GM12892 (cell line): ENCODE measurements at places on chromosomes 6 and 20.

DNA sequence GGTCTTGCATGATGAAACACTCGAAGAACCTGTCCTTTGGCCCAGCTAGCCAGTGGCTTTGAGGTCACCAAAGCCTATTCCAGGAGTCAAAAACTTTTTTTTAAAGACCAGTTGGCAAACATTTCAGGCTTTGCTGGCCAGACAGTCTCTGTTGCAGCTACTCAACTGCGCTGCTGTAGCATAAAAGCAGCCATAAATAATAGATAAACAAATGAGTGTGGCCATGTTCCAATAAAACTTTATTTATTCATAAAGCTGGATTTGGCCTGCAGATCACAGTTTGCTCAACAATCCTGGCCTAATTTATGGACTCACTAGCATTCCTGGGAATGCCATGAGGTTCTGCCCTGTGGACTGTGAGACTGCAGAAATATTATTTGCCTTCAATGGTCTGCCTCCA lies 68.8 kb upstream of the LTV1 start:
- DNase-seq = no peak

DNA sequence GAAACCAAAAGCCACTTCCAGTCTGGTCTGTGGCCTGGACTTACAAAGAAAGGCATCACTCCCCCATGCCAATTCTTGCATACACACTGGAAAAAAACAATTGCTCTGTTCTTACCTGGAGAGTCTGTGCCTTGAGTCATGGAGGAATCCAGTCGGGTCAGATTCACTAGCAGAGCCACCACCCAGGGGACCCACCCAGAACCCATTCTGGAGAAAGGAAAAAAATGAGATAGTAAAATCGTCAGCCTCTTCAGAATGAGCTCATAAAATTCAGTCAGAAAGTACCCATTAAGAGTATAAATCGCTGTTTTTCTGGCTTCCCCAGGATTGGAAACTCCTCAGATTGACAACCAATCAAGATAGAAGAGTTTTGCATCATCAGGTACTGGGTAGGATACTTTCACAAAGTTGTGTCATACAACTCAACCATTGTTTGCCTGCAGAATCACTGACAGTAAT lies at the start of gene HLA-DOB:
HLA-DOB (minus strand) TSS at position 257 of the 459 bp plus-strand sequence; CDS start at position 206, 51 bp downstream.
- DNase-seq = no peak

DNA sequence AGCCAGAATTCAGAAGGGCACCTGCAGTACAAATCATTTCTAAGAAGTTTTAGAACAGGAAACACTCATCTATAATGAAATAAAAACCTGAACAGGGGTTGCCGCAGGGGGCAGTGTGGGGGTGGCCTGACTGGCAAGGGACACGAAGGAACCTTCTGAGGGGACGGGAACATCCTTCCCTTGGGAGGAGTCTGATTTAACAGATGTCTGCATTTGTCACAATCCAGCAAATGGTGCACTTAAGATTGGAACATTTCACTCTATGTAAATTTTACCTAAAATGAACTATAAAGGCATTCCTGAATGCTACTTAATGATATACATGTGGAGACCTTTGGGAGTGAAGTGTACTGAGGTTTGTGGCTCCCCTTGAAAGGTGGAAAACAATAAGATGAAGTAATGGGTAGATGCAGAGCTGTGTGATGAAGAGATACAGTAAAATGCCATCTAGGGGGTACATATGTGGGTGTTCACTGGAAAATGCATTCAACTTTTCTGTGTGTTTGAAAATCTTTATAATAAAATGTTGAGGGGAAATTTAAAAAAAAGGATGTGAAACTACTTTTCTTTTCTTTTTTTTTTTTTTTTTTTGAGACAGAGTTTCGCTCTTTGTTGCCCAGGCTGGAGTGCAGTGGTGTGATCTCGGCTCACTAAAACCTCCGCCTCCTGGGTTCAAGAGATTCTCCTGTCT lies 89.5 kb downstream of the SNX5 start:
- DNase-seq = no peak

- DNase-seq = no peak
These were observed 9.5 kb upstream of the DST start for GRCh38 chr6:56652231-56652630.

- DNase-seq = no peak
These were observed 29.1 kb downstream of the ASXL1 start for GRCh38 chr20:32387252-32387651.

DNA sequence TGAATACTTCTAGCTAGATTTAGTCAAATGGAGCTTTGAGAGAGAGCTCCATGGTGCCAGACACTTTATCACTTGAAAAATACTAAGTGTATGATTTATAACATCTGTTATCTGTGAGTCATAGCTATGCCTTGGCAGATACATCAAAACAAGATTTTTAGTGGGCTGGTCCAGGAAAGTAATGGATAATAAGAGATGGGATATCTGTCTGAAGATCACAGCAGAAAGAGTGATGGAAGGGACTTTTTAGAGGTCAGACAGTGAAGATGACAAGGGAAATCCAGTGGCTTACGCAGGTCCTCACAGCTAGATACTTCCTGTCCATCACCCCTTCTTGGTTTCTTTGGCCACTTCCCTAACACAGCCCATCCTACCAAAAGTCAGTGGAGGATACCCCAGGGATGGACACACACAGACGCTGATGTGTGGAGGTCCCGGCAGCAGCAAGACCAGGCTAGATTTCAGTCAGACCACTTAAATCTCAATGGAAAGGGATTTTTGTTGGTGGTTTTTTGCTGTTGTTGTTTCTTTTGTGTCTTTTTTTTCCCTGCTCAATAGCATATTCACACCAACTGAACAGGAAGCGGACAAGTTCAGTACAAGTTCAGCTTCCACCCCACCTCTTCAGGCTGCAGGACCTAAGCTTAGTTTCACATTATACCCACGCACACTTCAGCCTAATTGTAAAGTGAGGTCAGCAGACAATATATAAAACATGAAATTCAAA lies 209.3 kb downstream of the ALDH8A1 start:
- DNase-seq = no peak

- peak; percentile 66 for DNase-seq
These were observed 6.9 kb upstream of the HELZ2 start for GRCh38 chr20:63580796-63581461.

- DNase-seq = no peak
These were observed 38.8 kb upstream of the SLA2 start for GRCh38 chr20:36684747-36685146.

- DNase-seq = no peak
These were observed 31.9 kb upstream of the FAM83D start for GRCh38 chr20:38894091-38894847.

DNA sequence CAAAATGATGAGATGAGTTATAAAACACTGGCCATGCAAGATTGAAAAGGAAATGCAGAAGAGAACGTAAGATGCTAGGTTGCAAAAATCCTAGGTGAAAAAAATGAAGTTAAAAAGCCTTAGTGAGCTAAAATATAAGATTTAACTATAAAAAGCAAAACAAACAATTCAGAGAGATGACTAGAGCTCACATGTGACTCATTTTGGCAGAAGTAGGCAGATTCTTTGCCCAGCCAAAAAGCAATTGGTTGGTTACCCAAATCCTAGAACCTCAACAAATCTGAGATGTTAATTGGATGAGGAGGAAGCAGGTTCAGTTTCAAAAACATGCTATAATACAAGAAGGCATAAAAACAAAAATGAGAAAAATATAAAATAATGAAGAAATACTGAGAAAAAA lies 249.1 kb downstream of the OGFRL1 start:
- no peak for DNase-seq

DNA sequence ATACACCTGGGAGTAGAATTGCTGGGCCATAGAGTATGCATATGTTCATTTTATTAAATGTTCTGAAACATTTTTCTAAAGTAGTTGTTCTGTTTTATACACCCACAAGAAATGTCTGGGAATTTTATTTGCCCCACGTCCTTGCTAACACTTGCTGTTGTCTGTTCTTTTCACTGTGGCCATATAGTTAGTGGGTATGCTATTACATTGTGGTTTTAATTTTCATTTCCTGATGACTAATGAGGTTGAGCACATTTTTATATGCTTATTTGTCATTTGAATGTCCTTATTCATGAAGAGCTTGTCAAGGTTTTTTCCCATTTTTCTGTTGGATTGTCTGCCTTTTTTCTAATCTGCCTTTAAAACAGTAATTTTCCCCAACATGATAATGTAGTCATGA lies 41.5 kb upstream of the TGM3 start:
- DNase-seq = no peak

GRCh38 chr6:72787391-72788031 lies 165.6 kb downstream of the KCNQ5 start:
- no peak for DNase-seq

- DNase-seq = no peak
These were observed 16.0 kb downstream of the LY86 start for GRCh38 chr6:6604566-6604965.
